ENCODE measurements at places on chromosomes 12 and 14.
A peak's percentile ranks its signal among the peaks of the same experiment; 100 is the strongest.

DNA sequence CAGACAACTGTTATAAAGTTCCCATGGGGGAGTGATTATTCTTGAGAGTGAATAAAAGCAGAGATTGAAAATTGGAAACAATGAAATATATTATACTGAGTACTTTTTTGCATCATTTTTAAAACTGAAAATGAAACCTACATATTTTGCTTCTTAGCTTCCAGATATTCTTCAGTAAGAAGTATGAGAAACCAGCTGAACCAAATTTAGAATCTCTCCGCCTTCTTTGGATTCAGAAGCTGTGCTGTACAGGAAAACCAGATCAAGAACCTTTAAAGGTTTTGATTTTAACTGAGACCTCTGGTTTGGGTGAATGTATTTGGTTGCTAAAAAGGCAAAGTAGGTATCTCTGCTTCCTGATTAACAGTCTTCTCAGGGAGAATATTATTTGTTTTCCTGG lies 109.4 kb downstream of the AKAP6 start:
- DNase-seq: no peak

DNA sequence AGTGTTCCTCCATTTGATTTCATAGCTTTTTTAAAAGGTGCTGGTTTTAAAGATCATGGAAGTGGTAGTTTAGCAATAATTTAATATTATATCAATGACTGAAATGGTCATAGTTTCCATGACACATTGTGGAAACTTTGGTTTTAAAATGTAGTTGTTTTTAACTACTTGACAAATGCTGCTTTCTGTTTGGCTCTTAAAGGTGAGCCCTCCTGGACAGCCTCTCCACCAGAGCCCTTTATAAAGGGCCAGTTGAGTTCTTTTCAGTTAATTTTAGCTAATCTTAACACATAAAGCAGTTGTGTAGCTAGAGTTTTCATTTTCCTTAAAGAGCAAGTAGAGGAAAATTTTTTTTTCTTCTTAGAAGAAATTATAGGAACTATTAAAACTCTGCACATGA lies 14.0 kb downstream of the XPOT start:
- DNase-seq: no peak

GRCh38 chr12:12804432-12804886 lies 8.7 kb upstream of the DDX47 start:
- no peak for DNase-seq

GRCh38 chr12:5294274-5295070 lies 137.4 kb upstream of the NTF3 start:
- DNase-seq: no peak

DNA sequence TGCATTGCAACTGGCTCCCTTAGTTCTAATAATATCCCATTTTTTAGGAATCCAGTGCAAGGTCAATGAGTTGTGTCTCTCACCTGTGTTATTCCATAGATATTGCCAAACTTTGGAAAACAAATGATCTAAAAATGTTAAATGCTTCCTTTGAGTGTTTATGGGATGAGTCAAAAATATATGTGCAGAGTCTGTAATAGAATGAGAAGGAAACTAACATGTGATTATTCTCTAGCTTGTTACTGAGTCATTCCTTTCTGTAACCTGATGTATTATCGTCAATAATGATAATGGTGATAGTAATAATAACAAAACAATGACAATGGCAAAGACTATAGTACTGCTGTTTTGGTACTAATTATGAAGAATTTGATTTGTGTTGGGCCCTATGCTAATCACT lies 11.5 kb downstream of the ACSS3 start:
- DNase-seq: no peak

DNA sequence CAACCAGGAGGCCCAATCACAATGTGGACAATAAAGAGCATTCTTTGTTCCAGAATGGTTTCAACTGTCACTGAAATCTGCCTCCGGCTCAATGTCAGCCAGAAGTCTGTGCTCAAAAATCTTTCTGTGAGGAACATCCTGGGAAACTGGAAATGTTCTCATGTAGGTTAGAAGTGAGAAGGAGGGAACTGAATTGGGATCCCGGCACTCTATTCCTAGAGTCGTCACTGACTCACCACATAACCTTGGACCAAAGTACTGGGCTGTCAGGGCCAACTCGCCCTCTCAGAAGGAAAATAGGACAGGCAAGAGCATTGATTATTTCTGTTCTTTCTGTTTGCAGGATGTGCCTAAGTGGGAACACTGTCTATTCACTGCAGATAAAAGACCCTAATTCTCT lies 57.6 kb downstream of the PRKAB1 start:
- no peak for DNase-seq

- DNase-seq: peak; percentile 7
Measured at GRCh38 chr12:43551279-43551970, 578 bp downstream of the ADAMTS20 start.

- no peak for DNase-seq
Measured at GRCh38 chr12:49973361-49973830, 649 bp downstream of the AQP6 start.

GRCh38 chr12:123134271-123134671 lies 16.6 kb downstream of the PITPNM2 start:
- no peak for DNase-seq

DNA sequence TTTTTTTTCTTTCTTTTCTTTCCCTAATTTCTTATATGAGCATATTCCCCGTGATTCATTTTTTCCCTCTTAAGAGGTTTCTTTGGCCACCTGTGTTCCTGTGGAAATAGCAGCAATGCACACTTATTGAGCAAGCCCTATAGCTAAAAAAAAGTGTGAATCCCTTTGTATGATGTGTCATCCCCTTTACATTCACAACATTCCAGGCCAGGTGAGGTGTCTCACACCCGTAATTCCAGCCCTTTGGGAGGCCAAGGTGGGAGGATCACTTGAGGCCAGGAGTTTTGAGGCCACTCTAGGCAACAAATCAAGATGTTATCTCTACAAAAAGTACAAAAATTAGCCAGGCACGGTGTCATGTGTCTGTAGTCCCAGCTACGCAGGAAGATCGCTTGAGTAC lies 700.4 kb upstream of the TBX3 start:
- DNase-seq: no peak

GRCh38 chr12:80441921-80442320 lies 2.1 kb upstream of the PTPRQ start:
- no peak for DNase-seq

- DNase-seq: no peak
Measured at GRCh38 chr14:89330236-89331002, 86.6 kb downstream of the FOXN3 start.

GRCh38 chr14:81594012-81594411 lies 60.4 kb upstream of the SEL1L start:
- DNase-seq: peak; percentile 30

- peak; percentile 64 for DNase-seq
Measured at GRCh38 chr14:55873169-55873568, 245.0 kb upstream of the PELI2 start.

DNA sequence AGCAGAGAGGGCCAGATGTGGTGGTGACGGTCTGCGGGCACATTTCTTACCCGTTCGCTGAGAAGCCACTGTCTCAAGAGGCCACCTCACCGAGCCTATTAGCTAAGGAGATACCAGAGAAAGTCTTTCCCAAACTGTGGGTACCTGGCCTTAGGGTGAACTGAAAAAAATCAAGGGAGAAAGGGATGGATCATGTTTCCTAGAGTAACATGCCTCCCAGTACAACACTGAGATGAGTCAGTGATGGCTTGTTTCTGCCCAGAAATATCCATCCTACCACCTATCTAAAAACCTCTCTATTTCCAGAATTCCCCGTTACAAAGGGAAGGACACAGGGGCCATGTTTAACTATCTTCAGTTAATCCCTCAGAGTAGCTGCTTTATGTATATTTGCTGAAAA lies 83.7 kb downstream of the LMNTD1 start:
- no peak for DNase-seq

- DNase-seq: no peak
Measured at GRCh38 chr12:39355841-39356240, 87.1 kb downstream of the KIF21A start.

DNA sequence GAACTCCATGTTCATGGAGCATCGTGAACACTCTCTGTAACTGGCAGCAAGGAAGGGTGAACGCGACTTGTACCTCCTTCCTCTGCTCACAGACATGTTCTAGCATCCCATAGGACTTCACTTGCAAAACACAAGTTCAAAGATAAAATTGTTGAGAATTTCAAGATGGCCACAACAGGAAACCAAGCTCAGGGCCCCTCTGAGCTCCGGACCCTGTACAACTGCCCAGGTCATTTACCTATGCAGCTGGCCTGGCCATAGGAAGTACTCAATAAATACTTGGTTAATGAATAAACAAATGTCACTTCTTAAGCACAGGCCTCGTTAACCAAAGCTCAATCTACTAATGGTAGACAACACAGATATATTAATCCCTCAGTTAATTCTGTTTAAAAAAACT lies 11.7 kb upstream of the PPP4R4 start:
- no peak for DNase-seq

- DNase-seq: no peak
Measured at GRCh38 chr14:32230181-32230580, 27.1 kb upstream of the RNU6-8 start.

GRCh38 chr12:89225401-89225800 lies 126.9 kb downstream of the DUSP6 start:
- DNase-seq: no peak

GRCh38 chr12:3611860-3612703 lies 121.1 kb downstream of the PRMT8 start:
- DNase-seq: no peak

DNA sequence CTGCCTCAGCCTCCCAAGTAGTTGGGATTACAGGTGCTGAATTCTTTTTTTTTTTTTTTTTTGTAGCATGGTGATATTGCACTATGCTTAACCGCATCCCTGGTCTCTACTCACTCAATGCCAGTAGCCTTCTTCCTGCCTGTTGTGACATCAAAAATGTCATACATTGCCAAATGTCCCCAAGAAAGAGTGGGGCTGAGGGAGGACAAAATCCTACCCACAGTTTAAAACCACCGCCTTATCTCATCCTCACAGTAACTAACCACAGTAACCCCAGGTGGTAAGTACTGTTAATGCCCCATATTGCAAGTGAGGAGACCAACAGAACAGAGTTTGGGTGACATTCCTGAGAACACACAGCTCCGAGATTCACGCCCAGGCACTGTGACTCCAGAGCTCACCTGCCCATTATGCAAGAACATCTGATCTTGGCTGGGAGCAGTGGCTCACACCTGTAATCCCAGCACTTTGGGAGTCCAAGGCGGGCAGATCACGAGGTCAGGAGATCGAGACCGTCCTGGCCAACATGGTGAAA lies 19.6 kb downstream of the MORN3 start:
- DNase-seq: no peak

DNA sequence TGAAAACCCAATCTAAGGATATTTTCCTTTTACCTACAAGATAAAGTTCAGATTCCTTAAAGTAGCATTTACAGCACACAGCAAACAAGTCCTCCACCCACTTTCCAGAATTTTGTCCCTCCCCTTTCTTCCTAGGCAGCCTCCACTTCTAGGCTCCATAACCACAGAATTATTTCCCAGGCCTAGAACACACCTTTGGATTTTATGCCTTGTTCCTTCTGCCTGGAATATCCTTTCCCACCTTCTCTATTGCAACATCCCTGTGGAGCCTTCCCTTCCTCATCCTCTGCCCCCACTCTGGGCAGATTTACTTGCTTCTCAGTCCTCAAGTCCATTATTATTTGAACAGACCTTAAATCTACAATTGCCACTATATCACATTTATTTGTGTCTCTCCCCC lies 2.1 kb upstream of the TSPAN8 start:
- no peak for DNase-seq

DNA sequence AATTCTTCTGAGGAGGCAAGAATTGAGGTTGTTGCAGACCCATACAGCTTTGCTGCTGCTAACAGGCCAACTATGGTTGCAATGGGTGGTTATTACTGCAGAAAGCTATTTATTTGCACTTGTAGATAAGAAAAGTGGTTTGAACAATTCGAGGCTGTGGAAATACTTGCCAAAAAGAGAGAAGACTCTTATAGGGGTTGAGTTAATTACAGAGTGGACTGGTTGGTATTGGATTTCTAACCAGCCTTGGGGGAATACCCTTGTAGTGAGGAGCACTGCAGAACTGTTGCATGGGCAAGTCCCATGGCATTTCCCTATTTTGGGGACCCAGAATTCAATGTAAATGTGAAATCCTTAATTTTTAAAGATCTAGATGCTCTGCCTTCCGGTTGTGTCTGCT lies 120.5 kb downstream of the KCNMB4 start:
- no peak for DNase-seq

DNA sequence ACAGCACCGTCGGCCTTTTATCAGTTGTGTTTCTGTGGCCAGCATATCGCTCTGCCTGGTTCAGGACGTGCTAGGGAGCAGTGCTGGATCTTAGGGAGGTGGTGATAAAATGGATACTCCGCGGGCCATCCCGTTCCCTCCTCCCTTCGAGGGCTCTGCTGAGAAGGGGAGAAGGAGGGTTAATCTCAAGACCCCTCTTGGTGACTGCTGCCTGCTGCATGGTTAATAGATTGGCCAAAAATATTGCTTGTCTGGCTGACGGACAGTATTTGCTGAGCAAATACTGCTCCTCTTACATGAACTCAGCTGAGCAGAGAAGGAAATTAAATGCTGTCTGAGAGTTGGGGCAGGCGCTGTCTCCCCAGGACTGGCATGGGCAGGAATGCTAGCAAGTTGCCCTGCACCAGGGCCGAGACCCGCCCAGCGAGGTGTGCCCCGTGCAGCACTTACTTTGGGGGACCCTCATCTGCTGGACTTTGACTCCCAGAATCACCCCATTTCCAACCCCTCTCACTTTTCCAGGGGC lies 1.2 kb downstream of the FBRSL1 start:
- DNase-seq: no peak

DNA sequence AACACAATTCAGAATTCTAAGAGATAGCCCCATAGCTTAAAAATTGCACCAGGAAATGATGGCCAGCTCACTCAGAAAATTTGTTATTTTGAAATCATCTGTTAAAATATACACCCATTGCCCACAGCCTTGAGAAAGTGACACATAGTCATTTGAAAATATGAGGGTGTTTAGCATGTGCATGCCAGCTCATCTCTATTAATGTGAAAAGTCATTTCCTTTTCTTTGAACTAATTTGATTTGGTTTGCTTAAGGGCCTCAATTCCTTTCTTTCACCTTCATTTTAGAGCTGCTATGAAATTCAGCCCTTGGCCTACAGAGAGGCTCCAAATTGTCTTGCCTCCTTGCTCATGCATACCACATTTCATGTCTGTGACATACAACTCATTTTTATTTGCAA lies 241.4 kb downstream of the PHLDA1 start:
- no peak for DNase-seq

GRCh38 chr12:61896436-61896835 lies 363.8 kb upstream of the USP15 start:
- no peak for DNase-seq

DNA sequence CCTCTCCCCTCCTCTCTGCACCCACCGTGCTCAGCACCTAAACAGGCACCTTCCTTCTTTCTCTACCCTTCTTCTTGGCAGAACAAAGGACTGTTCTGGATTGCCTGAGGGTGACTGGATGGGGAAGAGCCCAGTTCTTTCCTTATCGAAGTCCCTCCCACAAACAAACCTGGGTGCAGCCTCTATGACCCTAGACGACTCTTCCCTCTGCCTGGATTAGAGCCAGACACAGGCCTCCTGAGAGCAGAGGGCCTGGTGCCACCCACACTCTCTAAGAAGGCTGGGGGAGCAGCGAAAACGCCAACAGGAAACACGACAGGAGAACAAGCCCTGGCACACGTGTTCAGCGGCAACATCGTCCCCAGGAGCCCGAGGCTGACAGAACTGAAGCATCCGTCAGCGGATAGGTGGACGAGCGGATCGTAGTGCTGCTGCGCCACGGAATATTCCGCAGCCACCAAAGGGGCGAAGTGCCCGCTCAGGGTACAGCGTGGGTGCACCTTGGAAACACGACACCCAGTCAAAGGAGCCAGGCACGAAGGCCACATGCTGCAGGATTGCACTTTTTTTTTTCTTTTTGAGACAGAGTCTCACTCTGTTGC lies 38.0 kb downstream of the RIMBP2 start:
- DNase-seq: no peak

All from brain (organoid and tissue), 16 donors.